ENCODE measurements at places on chromosomes 4 and X. TPM values are rescaled to one million over a fixed set of nuclear protein-coding genes. Genes with fewer than 3 reads are reported as not detected.

- DNase-seq: no peak
Measured at GRCh38 chr4:87978681-87979080, 3.2 kb downstream of the SPP1 start.

- no peak for DNase-seq
Measured at GRCh38 chr4:15575966-15576365, 79.2 kb downstream of the FBXL5 start.

- no peak for DNase-seq
Measured at GRCh38 chr4:133081246-133081645, 67.8 kb upstream of the PCDH10 start.

DNA sequence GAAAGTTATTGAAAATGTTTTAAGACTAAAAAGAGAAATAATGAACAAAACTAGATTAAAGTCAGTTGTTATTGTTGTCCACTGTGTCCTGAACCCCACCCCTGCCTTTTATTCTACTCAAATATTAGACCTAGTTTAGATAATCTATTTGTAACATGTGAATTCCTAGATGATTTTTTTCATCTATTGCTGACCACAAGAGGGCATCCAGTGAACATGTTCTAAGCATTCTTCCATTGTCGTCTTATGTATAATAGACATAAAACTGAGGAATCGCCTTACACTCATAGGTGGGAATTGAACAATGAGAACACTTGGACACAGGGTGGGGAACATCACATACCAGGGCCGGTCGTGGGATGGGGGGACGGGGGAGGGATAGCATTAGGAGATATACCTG is 36.4 kb upstream of the HPRT1 start:
- DNase-seq: no peak

DNA sequence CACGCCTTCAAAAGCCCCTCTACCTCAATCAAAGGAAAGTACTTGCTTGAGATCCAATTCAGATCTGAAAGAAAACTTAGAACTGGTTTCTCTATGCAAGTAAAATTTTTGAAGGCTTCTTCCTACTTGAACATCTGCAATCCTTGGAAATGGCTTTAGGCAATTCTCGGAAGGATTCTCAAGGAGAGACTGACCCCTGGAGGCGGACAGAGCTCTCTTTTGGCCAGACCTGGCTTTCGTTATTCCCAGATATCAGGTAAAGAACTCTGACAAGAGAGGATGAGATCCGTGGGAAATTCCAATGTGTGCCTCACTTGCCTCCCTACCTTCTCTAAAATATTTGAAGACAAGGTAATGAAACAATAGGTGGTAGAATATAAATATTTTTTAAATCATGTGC is 670.3 kb upstream of the FAM241A start:
- DNase-seq: peak; percentile 17

DNA sequence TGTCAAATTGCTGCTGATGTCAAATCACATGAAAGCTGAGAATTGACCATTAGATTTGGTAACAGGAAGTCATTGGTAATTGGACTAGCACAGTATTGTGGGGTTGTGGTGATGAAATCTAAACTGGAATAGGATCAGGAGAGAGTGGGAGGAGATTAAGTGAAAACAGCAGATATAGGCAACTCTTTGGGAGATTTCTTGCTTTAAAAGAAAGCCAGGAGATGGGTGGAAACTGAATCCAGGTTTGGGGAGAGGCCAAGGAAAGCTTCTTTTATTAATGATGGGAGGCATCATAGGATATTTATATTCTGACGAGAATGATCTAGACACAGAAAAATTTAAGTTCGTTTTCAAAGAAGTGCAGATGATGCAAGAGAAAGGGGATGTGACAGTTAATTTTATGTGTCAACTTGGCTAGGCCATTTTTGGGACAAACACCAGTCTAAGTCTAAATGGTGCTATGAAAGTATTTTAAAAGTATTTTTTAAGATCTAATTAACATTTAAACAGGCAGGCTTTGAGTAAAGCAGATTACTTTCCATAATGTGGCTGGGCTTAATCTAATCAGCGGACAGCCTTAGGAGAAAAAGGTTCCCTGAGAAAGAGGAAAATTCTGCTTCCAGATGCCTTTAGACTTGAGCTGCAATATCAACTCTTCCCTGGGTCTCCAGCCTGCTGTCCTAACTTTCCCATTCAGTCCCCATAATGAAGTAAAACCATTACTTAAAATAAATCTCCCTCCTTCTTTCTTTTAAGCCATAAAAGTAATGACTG is 24.7 kb downstream of the SEC24D start:
- no peak for DNase-seq

DNA sequence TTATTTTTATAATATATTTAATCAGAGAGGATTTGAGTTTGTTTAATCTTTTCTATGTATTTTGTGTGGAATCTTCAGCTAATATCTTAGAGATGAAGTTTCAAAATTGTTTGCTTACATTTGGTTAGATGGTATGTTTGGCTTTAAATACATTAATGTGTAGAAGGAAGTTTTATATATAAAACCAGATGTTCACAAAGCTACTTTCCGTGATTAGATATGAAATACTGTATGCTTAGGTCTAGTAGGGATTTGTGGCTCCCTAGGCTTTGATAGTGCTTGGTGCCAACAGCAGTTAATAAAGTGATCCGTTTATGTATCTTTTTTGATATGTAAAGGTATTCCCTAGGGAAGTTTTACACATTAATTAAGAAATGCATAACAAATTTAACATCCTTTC is 223.0 kb downstream of the ARHGAP10 start:
- DNase-seq: no peak

Gene SMIM10L2A
- 9.5 TPM for total RNA-seq

Gene CT47A7
- total RNA-seq: not detected

Gene CDS1
- 21.6 TPM for total RNA-seq
